ENCODE measurements at places on chromosomes 5 and 9. TPM values are rescaled to one million over a fixed set of nuclear protein-coding genes. Genes with fewer than 3 reads are reported as not detected.

DNA sequence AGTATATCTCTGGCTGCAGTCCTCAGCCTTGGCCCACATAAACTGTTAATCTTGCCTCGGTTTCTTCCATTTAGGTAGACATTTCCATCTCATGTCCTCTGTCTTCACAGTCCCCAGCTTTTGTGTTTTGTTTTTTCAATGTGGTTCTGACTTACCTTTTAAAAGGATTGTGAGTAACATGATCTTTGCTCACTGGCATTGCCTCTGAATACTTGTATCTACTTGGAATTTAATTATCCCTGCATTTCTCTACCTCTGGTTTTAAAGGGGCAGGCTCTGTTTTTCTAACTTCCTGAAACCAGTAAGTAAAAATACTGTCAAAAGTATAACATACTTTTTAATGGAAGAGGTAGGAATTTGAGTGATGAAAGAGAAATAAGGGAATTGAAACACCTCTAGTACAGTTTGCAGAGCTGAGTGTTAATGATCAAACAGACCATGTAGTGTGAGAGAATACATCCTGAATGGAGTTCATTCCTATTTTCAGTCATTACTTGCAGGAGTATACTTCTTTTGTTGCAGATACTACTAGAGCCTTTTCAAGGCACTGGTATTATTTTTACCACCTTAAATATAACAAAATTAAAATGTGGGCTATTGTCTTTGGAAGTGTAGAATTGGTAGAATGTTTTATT is 62.6 kb downstream of the MTREX start:
- DNase-seq, result no peak

GRCh38 chr5:73692166-73692640 is 66.2 kb downstream of the ARHGEF28 start:
- no peak for DNase-seq

Gene KCNN2
- total RNA-seq, result not detected

Gene ALDH1A1
- total RNA-seq, result 1.0 TPM

DNA sequence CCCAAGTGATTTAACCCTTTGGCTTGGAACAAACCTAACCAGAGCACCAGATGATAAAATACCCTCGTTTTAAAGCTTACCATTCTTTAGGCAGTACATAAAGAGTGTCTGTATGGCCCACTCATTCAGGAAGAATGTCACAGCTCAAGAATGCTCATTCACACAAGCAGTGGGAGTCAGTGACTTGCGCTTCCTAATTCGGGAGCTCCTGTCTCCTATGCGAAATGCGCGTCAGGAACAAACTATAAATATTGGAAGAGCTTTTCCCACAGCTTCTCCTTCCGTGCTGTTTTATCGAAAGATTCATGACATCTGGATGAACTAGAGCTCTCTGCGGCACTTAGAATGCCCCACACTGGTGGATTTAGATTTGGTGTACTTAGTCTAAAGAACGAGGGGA is 66.6 kb downstream of the NTRK2 start:
- no peak for DNase-seq

Gene SPATA31A3
- total RNA-seq, result not detected

- no peak for DNase-seq
Measured at GRCh38 chr5:127599320-127599719, 49.6 kb upstream of the CTXN3 start.

Gene GRIN1
- 0.49 TPM for total RNA-seq

- DNase-seq, result no peak
Measured at GRCh38 chr5:135974021-135974600, 19.3 kb upstream of the LECT2 start.

Gene MZB1
- 0.24 TPM for total RNA-seq

DNA sequence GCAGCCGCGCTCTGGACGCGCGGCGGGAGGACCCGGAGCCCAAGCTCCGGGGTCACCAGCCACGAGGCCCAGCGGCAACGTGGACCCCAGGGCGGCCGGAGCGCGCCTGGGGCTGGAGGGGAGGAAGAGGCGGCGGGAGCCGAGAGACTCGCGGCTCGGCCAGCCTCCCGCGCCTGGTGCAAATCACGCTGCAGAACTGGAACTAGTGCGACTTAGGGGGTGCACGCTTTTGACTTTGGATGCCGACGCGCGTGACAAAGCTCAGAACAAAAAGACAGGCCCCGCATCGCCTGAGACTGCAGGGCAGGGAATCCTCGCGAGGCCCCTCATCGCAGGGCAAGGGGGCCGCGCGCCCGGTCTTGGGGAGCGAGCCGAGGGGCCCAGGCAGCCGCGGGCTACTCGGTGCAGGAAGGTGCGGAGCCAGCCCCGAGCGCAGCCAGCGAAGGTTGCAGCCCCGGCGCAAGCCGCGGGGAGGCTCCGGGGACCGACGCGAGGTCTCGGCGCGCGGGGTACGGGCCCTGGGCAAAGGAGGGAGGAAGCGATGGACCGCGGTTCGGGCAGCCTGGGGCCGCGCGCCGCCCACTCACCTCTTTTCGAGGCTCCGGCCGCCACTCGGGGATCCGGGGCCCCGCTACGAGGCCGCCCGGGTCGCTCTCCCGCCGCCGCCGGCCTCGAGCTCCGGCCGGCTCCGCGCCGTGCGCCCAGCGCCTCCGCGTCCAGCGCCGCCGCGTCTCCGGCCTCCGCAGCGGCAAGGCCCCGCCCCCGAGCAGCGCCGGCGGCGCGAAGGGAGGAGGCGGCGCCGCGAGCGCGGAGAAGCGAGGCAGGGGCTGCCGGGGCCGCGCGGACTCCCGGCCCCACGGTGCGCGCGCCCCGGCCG is at the start of gene GOLM1:
Gene GOLM1 (minus strand): TSS at position 735 of the 877 bp plus-strand sequence. CDS start 20,238 bp downstream, outside the sequence.
- peak; percentile 82 for DNase-seq

GRCh38 chr5:143717400-143717799 is 94.6 kb upstream of the HMHB1 start:
- no peak for DNase-seq

GRCh38 chr5:117299936-117300328 is 725.3 kb upstream of the SEMA6A start:
- no peak for DNase-seq

DNA sequence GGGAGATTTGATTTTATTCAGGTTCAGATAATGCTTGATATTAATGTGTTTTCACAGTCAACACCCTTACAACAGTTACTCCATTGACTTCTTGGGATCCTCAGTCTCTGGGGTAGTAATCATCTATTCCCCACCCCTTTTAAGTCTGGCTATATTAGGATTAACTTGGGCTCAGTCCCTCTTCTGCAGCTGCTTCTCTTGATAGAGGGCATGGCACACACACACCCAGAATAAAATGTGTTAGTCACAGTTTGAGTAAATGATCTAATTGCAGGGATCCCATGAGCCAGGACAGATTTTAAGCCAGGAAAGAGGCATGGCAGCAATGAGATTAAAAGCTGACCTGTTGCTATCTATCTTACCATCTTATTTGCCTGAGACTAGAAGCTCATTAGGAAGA is 53.7 kb upstream of the VLDLR start:
- peak; percentile 66 for DNase-seq

- no peak for DNase-seq
Measured at GRCh38 chr5:151469386-151469785, 22.0 kb downstream of the SLC36A1 start.

GRCh38 chr9:8374471-8374870 is 574.9 kb upstream of the DMAC1 start:
- no peak for DNase-seq

GRCh38 chr5:178202541-178202940 is 1.8 kb upstream of the HNRNPAB start:
- DNase-seq, result no peak

DNA sequence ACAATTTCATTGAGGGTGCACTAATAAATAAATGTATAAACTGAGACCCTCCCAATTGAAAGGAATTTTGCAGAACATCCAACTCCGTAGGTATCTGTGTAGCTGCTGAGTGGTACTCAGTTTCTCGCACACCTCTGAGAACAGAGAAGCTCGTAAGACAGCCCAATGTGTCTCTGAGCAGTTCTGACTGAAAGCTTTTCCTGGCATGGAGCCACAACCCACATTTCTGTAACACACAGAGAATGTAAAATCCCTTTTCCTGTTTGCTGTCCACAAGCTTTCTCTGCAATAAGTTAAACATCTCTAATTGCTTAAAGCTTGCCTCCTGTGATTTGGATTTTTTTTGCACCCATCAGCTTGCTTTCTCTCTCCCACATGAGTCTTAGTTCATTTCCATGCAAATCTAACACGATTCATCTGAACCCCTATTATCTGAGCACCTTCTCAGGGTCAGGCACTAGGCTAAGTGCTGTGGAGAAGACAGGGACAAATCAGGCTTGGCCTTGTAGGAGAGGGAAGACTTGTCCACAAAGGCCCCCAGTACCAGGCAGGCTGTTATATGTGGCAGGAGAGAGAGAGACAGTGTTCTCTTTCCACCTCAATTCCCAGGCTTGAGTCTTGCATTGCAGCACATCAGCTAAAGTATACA is 44.2 kb upstream of the COL15A1 start:
- peak; percentile 72 for DNase-seq

Gene TMEM171
- not detected for total RNA-seq

DNA sequence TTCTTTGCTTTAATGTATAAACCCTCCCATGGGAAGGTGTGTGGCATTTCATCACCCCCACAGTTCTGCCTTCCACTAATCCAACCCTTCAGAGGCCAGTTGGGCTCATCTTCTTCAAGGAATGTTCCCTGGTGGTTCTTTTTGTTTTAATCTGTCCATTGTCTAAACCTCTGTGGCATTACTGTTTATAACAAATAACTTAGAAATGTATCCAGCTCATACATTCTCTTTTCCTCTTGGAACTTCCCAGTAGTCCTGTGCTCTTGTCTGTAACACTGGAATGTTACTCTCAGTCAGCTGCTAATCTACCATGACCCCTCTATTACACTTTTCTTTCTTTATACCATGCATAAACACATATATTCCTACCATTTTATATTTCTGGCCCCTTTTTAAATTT is 213.5 kb upstream of the TARS1 start:
- DNase-seq, result no peak

DNA sequence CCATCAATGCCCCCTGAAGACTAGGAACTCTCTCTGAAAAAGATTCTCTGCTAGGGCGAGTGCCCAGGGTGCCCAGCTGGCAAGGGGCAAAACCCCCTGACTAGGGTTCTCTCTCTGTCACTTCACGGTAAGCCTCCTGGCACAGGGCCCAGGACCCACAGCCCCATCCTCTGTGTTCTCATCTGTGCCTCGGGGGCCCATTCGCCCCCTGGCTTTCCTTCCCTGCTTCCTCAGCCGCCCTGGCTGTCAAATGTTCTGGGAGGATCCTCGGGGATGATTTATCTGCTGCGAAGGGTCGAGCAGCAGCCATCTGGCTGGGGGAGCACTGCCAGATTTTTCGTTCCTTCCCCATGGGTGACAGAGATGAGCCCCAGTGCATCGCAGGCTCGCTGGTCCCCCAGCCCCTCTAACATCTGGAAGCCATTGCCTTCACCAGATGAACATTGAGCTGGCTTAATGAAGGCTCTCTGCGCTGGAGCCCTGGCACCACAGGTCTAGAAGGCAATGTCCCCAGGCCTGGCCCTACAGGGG is 24.2 kb downstream of the HMCN2 start:
- DNase-seq, result no peak

Gene TAF11L10
- not detected for total RNA-seq

Gene IL17B
- 1.5 TPM for total RNA-seq

DNA sequence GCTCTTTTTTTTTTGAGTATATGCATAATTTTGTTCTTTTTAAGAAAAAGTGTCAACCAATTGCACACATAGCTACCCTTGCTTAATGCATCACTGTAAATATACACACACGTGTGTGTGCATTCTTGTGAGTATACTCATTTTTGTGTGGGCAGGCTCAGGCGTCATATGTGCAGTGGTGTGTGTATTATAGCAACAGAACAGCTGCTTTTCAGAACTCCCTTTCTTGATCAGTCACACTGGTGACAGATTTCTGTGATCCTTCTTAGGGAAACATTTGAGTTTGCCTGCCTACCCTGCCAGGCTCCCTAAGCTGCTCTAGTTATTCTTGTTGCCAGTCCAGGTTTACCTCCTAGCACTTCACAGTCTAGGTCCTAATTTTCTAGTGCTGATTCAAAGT is 287.0 kb upstream of the SEMA6A start:
- DNase-seq, result peak; percentile 80

DNA sequence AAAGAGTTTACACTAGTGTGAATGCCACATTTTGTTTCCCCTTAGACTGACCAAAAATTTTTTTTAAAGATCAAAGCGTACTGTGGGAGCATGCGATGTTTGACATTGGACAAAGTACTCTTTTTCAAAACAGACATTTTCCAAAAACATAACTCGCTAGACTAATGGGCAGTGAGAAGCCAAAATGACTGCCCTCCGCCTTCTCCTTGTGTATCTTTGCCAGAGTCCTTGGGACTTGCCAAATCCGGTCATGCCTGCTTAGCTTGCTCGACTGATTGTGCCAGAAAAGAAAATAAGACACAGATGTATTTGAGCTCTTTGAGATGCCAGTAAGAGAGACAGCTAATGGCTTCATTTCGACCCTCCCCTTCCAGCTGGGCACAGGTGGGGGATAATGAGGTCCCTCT is 157.5 kb downstream of the MAPKAP1 start:
- DNase-seq, result no peak

- DNase-seq, result no peak
Measured at GRCh38 chr5:92179651-92180050, 796.5 kb upstream of the ARRDC3 start.

DNA sequence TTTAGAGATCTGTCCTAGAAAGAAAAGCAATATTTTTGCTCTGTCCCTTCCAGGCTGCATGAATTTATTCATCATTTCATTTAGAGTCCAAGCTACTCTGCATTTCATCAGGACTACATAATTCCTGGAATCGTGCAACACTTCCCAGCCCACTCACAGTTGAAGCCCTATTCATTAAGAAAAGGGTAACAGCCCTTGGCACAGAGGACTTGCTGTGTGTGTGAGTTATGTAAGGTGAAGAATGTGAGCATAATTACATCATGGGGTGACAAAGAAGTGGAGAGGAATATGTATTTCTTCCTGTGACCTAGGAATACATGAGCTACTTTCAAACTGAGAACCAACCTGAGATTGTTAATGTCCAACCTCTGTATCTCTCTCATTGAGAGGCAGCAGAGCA is 317.4 kb downstream of the ARHGEF28 start:
- no peak for DNase-seq

Gene PTGDS
- total RNA-seq, result not detected

Gene CTNND2
- total RNA-seq, result not detected

Gene GABRA1
- not detected for total RNA-seq

GRCh38 chr9:21554813-21555212 is 72.7 kb upstream of the IFNE start:
- no peak for DNase-seq

DNA sequence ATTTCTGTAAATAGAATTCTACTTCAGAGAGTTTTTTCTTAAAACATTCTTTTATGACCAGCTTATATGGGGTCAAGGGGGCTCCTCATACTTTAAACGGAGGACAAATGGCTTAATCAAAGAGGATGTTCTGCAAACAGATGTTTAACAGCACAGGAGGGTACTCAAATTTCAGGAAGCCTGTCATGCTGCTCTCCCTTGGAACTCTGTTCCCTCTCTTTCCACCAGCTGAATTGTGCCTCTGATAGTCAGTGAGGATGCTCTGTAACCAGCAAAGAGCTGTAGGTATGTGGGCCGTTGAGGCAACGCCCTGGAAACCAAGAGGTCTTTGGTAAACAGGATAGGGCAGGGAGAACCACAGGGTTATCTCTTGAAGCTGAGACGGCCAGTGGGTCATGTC is 161.1 kb downstream of the C5orf15 start:
- peak; percentile 60 for DNase-seq

Data from SJCRH30 (cell line).